ENCODE measurements at places on chromosomes 4 and X.

DNA sequence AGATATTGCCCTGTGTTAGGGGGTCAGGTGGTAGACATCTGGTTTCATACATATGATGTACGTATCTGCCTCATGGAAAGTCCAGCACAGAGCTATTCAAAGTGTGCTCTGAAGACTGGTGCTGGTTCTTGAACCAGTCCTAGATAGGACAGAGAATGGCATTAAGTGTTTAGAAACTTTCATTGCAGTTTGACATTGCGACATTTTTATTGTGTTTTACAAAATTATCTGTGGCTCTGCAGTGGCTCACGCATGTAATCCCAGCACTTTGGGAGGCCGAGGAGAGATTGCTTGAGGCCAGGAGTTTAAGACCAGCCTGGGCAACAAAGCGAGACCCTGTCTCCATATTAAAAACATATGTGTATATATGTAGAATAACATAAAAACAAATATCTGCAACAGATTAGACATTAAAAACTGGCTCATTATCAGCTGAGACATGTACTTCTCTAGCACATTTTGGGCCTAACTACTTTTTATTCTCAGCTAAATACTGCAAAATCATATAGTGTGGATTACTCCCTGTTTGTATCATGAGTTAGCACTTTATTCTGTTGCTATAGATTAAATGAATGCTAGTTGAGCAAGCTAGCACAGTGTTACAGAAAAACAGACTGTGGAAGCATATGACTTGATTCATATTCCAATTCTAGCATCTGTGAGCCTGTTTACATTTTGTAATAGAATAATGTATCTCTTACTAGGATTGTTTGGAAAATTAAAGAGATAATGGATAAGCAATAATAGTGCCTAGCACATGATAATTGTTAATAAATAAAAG is 57.1 kb downstream of the USP9X start:
- H3K36me3 ChIP-seq, result no peaks in the 10 kb centered on the region
- H3K27me3 ChIP-seq, result no peaks in the 10 kb centered on the region
- H3K4me1 ChIP-seq, result peaks cover 2% of the 10 kb centered on the region
- H3K27ac ChIP-seq, result no peak overlapping the region
- DNase-seq, result no peak

- peaks cover 5% of the 10 kb centered on the region for H3K27me3 ChIP-seq
- no peak for DNase-seq
- no peak overlapping the region for H3K4me3 ChIP-seq
- no peaks in the 10 kb centered on the region for H3K4me1 ChIP-seq
Observed at GRCh38 chrX:15645266-15645665, 19.3 kb downstream of the CLTRN start.

- H3K4me1 ChIP-seq, result no peaks in the 10 kb centered on the region
- no peaks in the 10 kb centered on the region for H3K36me3 ChIP-seq
- H3K4me3 ChIP-seq, result no peak overlapping the region
- no peak overlapping the region for H3K27ac ChIP-seq
Observed at GRCh38 chrX:134026565-134027311, 41.3 kb upstream of the GPC3 start.

- no peak for DNase-seq
- H3K27ac ChIP-seq, result no peak overlapping the region
- H3K4me1 ChIP-seq, result no peaks in the 10 kb centered on the region
- H3K36me3 ChIP-seq, result no peaks in the 10 kb centered on the region
- no peak overlapping the region for H3K4me3 ChIP-seq
Observed at GRCh38 chr4:96164814-96165351, 325.0 kb downstream of the PDHA2 start.

DNA sequence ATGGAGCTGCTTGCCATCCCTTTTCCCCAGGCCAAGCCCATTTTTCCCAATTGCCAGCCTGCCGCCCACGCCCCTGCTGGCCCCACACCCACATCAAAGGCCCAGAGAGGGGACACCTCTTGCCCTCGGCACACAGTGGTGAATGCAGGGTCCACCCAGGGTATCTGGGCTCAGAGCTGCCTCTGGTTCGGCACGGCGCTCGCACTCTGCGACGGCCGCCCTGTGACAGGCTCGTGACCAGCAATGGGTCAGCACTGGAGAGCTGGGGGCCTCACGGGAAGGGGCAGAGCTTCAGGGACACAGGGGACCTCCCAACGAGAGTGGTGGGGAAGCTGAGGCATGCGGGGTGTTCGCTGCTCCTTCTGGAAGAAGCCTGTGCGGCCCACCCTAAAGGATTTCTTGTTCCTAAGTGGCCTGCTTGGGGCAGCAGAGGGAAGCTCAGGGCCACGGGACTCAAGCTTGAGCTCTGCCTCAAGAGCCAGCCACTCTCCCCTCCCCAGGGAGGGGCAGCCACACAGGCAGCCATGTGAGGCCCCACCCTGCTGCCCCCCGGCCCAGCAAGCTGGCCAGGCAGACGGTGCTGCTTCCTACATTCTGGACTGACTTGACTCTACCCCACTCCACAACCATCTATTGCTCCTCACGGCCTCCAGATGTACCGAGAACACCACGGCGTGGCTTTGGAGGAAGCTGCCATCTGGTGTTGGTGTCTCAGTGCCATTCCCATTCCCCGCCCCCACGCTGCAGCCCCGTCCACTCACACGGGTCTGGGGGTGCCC is 73.7 kb downstream of the ABLIM2 start:
- H3K27me3 ChIP-seq, result no peaks in the 10 kb centered on the region
- H3K27ac ChIP-seq, result no peak overlapping the region
- no peak for DNase-seq
- H3K36me3 ChIP-seq, result peaks cover 3% of the 10 kb centered on the region

- H3K4me1 ChIP-seq, result no peaks in the 10 kb centered on the region
- no peak overlapping the region for H3K4me3 ChIP-seq
- H3K27ac ChIP-seq, result no peak overlapping the region
- H3K36me3 ChIP-seq, result peaks cover 3% of the 10 kb centered on the region
Observed at GRCh38 chr4:56220261-56220660, 167.0 kb downstream of the AASDH start.

- H3K4me1 ChIP-seq, result no peaks in the 10 kb centered on the region
- H3K36me3 ChIP-seq, result no peaks in the 10 kb centered on the region
- no peaks in the 10 kb centered on the region for H3K27me3 ChIP-seq
- DNase-seq, result no peak
- no peak overlapping the region for H3K27ac ChIP-seq
- H3K4me3 ChIP-seq, result no peak overlapping the region
Observed at GRCh38 chr4:132071815-132072214, 1077.3 kb upstream of the PCDH10 start.

- H3K4me1 ChIP-seq, result no peaks in the 10 kb centered on the region
- DNase-seq, result no peak
- H3K27me3 ChIP-seq, result no peaks in the 10 kb centered on the region
- no peaks in the 10 kb centered on the region for H3K36me3 ChIP-seq
- H3K4me3 ChIP-seq, result no peak overlapping the region
Observed at GRCh38 chr4:140971077-140971792, 162.0 kb downstream of the RNF150 start.

DNA sequence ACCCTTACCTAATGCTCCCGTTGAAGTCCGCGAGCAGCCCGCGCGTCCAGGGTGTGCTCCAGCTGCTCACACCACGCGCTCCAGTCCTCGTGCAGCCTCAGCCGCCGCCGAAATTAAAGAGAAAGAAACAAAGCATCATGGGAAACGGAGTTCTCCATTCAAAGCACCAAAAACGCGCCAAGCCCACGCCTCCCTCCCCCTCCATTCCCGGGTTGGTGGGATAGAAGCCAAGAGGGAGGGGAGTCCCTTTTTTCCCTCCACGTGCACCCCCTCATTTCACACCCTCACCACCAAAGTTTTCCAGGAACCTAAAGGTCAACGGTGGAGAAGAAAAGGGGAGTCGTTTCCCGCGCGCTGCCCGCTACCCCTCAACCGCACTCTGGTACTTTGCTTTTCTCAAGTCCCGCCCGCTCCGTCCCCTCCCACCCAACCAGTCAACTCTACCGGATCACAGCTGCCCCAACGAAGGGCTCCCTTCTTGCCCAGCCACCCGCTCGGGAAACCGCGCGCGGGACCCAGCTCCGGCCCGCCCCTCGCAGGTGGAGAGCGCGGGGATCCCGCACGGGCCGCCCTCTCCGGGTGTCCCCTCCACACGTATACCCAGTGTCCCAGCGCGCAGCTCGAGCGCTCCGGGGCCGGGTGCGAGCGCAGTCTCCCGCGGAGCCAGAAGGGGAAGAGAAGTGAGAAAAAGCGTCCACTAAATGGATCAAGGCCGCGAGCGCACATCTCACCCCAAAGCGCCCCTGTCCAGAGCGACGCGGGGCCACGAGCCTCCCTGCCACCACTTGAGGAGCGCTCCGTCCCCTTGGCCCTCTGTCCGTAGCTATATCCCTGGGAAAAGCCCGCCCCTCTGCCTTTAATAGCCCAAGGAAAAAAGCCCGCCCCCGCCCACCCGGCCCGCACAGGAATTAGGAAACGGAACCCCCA is 65.1 kb upstream of the CCDC160 start:
- peak overlapping the region; percentile 90 for H3K4me3 ChIP-seq
- no peaks in the 10 kb centered on the region for H3K36me3 ChIP-seq
- no peak for DNase-seq
- H3K27me3 ChIP-seq, result peaks cover 6% of the 10 kb centered on the region
- peaks cover 16% of the 10 kb centered on the region for H3K4me1 ChIP-seq

GRCh38 chrX:130831347-130831722 is 71.7 kb downstream of the ENOX2 start:
- no peaks in the 10 kb centered on the region for H3K36me3 ChIP-seq
- no peak overlapping the region for H3K27ac ChIP-seq
- H3K27me3 ChIP-seq, result no peaks in the 10 kb centered on the region
- DNase-seq, result no peak
- peaks cover 7% of the 10 kb centered on the region for H3K4me1 ChIP-seq

- no peaks in the 10 kb centered on the region for H3K4me1 ChIP-seq
- no peaks in the 10 kb centered on the region for H3K36me3 ChIP-seq
- no peak for DNase-seq
- H3K27me3 ChIP-seq, result no peaks in the 10 kb centered on the region
Observed at GRCh38 chr4:129136433-129136832, 40.5 kb downstream of the C4orf33 start.

GRCh38 chr4:87037671-87038334 is 103.0 kb downstream of the AFF1 start:
- H3K4me3 ChIP-seq, result no peak overlapping the region
- H3K4me1 ChIP-seq, result peaks cover 39% of the 10 kb centered on the region
- DNase-seq, result no peak
- no peaks in the 10 kb centered on the region for H3K36me3 ChIP-seq
- H3K27ac ChIP-seq, result peak overlapping the region; percentile 59

- no peak overlapping the region for H3K27ac ChIP-seq
- H3K4me3 ChIP-seq, result no peak overlapping the region
Observed at GRCh38 chrX:133840415-133840814, 145.0 kb downstream of the GPC3 start.

GRCh38 chr4:6703786-6704185 is 5.9 kb downstream of the MRFAP1L1 start:
- H3K4me3 ChIP-seq, result peak overlapping the region; percentile 19
- peak overlapping the region; percentile 100 for H3K27ac ChIP-seq
- DNase-seq, result no peak
- H3K36me3 ChIP-seq, result peaks cover 24% of the 10 kb centered on the region
- H3K27me3 ChIP-seq, result no peaks in the 10 kb centered on the region
- H3K4me1 ChIP-seq, result peaks cover 59% of the 10 kb centered on the region

DNA sequence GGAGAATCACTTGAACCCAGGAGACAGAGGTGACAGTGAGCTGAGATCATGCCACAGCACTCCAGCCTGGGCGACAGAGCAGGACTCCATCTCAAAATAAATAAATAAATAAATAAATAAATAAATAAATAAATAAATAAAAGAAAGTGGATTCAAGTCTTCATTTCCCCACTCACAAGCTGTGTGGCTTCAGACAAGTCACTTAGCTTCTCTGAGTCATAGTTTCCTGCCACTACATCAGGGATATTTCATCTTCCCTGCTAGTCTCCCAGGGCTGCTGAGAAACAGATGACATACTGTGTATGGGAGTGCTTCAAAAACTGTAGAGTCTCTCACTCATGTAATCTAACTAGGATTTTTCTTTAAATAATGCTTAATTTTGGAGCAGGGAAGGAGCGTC is 37.2 kb downstream of the TBC1D9 start:
- H3K27me3 ChIP-seq, result peaks cover 5% of the 10 kb centered on the region
- peaks cover 3% of the 10 kb centered on the region for H3K36me3 ChIP-seq
- DNase-seq, result no peak
- H3K4me3 ChIP-seq, result peak overlapping the region; percentile 61

DNA sequence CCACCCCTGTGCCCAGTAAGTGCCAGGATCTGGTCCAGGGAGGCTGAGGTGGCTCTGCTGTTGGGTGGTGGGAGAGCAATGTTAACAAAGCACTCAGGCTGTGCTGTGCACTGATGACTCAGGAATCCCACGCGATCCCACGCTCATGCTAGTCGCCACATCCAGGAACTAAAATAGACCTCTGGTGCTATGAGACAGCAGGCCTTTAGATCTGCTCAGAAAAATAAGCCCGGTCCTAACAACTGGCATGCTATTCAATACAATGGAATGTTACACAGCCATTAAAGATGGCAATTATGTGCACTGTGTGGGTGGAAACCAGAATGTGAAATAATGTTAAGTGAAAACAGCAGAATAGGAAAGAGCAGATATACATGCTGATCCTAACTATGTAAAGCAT is 26.0 kb downstream of the ARL13A start:
- H3K36me3 ChIP-seq, result no peaks in the 10 kb centered on the region
- H3K4me3 ChIP-seq, result no peak overlapping the region
- no peak overlapping the region for H3K27ac ChIP-seq
- no peaks in the 10 kb centered on the region for H3K27me3 ChIP-seq
- no peak for DNase-seq

GRCh38 chrX:47574547-47575301 is 7.5 kb upstream of the TIMP1 start:
- H3K4me1 ChIP-seq, result peaks cover 23% of the 10 kb centered on the region
- H3K27ac ChIP-seq, result no peak overlapping the region
- DNase-seq, result no peak

GRCh38 chr4:184010696-184011095 is 105.6 kb downstream of the STOX2 start:
- no peak overlapping the region for H3K27ac ChIP-seq
- peaks cover 23% of the 10 kb centered on the region for H3K27me3 ChIP-seq
- no peak overlapping the region for H3K4me3 ChIP-seq
- peaks cover 3% of the 10 kb centered on the region for H3K4me1 ChIP-seq

- no peak overlapping the region for H3K4me3 ChIP-seq
- DNase-seq, result no peak
Observed at GRCh38 chr4:63717384-63717783, 691.9 kb downstream of the TECRL start.

DNA sequence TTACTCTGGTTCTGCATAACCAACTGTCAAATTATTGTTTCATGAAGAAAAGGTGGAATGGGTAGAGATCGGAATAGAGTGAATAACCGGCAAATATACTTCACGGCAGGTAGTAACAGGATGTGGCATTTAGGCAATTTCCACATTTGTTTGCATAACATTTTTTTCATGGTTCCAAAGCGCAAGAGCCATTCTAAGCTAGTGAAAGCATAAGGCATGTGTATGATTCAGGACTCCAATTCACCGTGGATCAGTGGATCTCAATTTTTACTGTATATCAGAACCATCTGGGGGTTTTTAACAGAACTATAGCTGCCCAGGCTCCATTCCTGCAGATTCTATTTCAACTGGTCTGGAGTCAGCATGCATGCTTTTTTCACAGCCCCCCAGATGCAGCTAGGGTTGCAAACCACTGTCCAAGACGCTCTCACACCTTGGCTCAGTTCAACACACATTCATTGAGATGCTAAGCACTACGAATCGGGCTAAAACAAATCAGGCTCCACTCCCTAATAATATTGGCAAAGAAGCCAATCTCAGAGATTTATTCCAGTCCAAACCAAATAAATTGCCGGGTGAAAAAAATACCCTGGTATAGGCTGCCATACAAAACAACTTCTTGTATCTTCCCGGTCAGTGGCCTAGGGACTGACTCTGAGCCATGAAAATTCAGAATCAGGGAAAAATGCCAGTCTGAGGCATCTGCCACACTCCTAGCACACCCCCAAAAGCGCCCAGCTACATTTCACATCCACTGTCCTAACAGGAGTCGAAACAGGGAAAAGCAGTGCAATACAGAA is 30.0 kb downstream of the AFAP1 start:
- peaks cover 26% of the 10 kb centered on the region for H3K4me1 ChIP-seq
- H3K4me3 ChIP-seq, result no peak overlapping the region
- no peaks in the 10 kb centered on the region for H3K27me3 ChIP-seq
- H3K27ac ChIP-seq, result peak overlapping the region; percentile 43
- no peak for DNase-seq
